Progenitor cell of endocrine pancreas (in vitro differentiated cells): ENCODE measurements at places on chromosomes 3 and 15. TPM values are rescaled to one million over a fixed set of nuclear protein-coding genes. Genes with fewer than 3 reads are reported as not detected.

MNS1 gene
- total RNA-seq = 4.5 and 4.8 TPM in 2 replicates

CP gene
- total RNA-seq = 0.93 and 1.0 TPM in 2 replicates

ZNF717 gene
- 14.7 and 16.3 TPM in 2 replicates for total RNA-seq

CEMIP gene
- total RNA-seq = 0.77 and 1.3 TPM in 2 replicates

CNTN4 gene
- 16.1 and 23.5 TPM in 2 replicates for total RNA-seq

STRC gene
- 0.81 and 1.6 TPM in 2 replicates for total RNA-seq

TRIM59 gene
- 24.5 and 24.8 TPM in 2 replicates for total RNA-seq

CMTM7 gene
- 24.6 and 29.6 TPM in 2 replicates for total RNA-seq

STAB1 gene
- 0.27 and 0.46 TPM in 2 replicates for total RNA-seq

GRCh38 chr3:23760871-23761373 lies 44.8 kb upstream of the UBE2E1 start:
- no peaks in the 10 kb centered on the region for H3K36me3 ChIP-seq
- DNase-seq = no peak
- peaks cover 16% of the 10 kb centered on the region for H3K27me3 ChIP-seq
- no peak overlapping the region for H3K4me3 ChIP-seq

DNA sequence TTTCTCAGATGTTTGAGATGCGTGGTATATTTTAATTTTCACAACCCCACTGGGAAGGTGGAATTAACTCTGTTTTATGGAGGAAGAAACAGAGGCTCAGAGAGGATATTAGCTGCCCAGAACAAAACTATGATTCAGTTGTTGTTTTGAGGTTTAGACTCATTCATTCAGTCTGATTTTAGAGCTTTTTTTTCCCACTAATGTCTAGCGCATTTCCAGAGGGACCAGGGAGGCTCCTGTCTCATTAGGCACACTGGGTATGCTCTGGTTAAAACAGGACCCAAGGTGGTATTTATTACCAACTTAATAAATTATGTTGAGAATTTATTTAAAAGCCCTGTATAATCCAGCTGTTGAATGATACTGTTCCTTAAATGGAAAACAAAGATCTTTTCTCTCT lies 272.0 kb upstream of the RGMA start:
- no peak overlapping the region for H3K27ac ChIP-seq
- no peaks in the 10 kb centered on the region for H3K36me3 ChIP-seq
- no peak for DNase-seq

DNA sequence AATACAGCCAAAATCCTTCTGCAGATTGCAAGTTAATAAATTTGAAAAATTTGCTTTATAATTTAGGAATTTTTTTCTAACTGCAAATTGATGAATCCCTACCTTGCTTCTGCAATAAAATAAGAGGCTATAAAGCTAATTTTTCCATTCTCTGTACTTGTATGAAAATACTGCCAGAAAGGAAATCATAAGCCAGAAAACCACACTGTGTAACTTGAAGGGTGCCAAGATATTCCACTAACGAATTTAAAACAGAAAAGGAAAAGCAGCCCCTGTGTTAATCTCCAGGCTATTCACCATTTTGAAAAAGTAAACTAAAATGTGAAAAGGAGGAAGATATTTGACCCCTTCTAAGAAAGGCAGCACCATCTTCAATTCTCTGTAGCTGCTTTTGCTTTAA lies 557.9 kb upstream of the ZNF385D start:
- peaks cover 8% of the 10 kb centered on the region for H3K4me1 ChIP-seq
- H3K27ac ChIP-seq = no peak overlapping the region
- no peaks in the 10 kb centered on the region for H3K27me3 ChIP-seq
- H3K36me3 ChIP-seq = no peaks in the 10 kb centered on the region
- H3K4me3 ChIP-seq = no peak overlapping the region

DNA sequence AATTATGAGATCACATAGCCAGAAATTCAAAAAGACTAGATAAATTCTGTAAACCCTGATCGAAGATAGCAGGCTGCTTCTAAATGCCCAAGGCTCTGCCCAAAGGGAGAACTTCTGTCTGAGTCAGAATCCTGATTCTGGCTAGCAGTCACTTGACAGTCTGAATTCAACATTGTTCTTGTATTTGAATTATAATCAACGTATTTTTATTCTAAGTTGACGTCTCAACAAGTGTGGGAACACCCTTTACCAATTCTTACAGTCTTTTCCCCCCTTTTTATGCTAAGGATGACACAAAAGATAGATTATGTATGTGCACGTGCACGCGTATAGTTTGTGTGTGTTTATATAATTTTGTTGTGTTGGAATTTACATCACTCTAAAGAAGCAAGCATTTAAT lies 552.8 kb downstream of the NAALADL2 start:
- no peaks in the 10 kb centered on the region for H3K27me3 ChIP-seq
- no peak for DNase-seq
- no peak overlapping the region for H3K4me3 ChIP-seq
- no peak overlapping the region for H3K27ac ChIP-seq
- no peaks in the 10 kb centered on the region for H3K4me1 ChIP-seq

DNA sequence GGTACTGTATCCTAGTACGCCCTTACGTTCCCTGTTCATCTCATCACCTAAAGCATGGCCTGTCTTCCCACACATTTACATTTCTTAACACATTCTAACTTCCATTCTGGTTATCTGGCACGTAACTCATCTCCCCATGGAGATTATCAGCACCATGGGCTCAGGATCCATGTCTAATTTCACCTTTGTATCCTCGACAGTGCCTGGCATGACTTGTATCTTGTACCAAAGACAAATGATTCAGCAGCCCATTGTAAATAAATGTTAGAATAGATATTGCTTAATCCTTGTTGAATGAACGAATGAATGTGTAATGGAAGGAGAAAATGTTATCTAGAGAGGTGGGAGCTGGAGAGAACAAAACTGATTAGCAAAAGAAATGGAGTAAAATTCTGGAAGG lies 69.7 kb upstream of the TPM1 start:
- H3K27me3 ChIP-seq = peaks cover 8% of the 10 kb centered on the region
- no peak overlapping the region for H3K4me3 ChIP-seq
- H3K27ac ChIP-seq = no peak overlapping the region
- no peak for DNase-seq

- H3K4me3 ChIP-seq = no peak overlapping the region
- no peak overlapping the region for H3K27ac ChIP-seq
- H3K36me3 ChIP-seq = no peaks in the 10 kb centered on the region
- no peak for DNase-seq
- H3K4me1 ChIP-seq = no peaks in the 10 kb centered on the region
Observed at GRCh38 chr3:11035757-11036505, 43.4 kb downstream of the SLC6A1 start.

DNA sequence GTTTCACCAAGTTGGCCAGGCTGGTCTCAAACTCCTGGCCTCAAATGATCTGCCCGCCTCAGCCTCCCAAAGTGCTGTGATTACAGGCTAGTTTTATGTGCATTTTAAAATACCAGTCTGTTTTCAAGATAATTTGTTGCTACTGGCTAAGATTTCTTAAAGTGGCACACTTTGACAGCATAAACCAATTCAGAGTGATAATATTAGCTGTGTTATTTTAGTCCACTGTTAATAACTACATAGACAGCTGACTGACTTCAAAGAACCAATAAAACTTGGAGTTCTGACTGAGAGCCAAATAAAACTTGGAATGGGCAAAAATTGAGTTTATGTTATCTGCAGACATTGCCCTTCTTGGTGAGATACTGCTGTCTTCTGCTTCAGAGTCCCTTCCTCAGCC lies 291.8 kb downstream of the UBE2E2 start:
- no peak overlapping the region for H3K27ac ChIP-seq
- no peaks in the 10 kb centered on the region for H3K36me3 ChIP-seq
- peaks cover 3% of the 10 kb centered on the region for H3K4me1 ChIP-seq
- DNase-seq = no peak

- H3K27me3 ChIP-seq = no peaks in the 10 kb centered on the region
- peaks cover 14% of the 10 kb centered on the region for H3K4me1 ChIP-seq
- no peak overlapping the region for H3K4me3 ChIP-seq
- H3K36me3 ChIP-seq = no peaks in the 10 kb centered on the region
- H3K27ac ChIP-seq = no peak overlapping the region
Observed at GRCh38 chr3:162019817-162020216, 523.2 kb downstream of the OTOL1 start.

DNA sequence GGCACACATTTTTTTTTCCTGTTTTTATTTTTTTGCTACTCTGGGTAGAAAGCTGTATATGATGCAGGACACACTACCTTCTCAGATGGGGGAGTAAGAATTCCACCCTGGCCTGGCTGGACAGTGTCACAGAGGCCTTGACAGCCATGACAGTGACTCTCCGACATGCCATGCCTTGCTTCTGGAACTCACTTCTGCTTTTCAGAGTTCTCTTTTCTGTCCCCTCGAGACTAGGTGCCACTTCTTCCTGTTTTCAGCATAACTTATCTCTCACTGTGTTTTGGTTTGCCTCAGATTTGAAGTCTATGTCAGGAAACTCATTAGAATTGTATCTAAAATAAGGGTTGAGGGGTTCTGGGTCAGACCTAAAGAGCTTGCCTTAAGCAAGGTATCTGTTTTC lies 69.1 kb upstream of the SEC13 start:
- no peak overlapping the region for H3K4me3 ChIP-seq
- peaks cover 15% of the 10 kb centered on the region for H3K27me3 ChIP-seq
- no peak for DNase-seq
- no peak overlapping the region for H3K27ac ChIP-seq
- no peaks in the 10 kb centered on the region for H3K4me1 ChIP-seq
- H3K36me3 ChIP-seq = no peaks in the 10 kb centered on the region

GRCh38 chr3:59831394-59831793 lies 781.6 kb upstream of the CFAP20DC start:
- H3K4me1 ChIP-seq = no peaks in the 10 kb centered on the region
- H3K36me3 ChIP-seq = no peaks in the 10 kb centered on the region
- DNase-seq = no peak
- no peaks in the 10 kb centered on the region for H3K27me3 ChIP-seq

DNA sequence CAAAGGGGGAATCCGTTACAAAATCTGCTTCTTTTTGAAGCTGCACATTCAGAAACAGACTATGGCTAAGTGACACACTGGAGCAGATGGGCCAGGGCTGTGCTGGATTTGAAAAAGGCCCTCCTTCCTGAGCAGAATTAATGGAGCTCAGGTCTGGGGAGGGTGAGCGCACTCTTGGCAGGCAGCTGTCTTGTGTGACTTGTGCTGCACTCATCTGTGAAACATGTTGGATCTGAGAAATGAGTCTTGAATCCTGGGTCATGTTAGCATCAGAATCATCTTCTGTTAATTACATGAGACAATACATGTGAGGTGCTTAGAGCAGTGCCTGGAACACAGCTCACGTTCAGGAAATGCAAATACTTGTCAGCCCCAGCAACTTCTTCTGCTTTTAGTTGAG lies 219.6 kb downstream of the THSD4 start:
- no peak overlapping the region for H3K27ac ChIP-seq
- H3K36me3 ChIP-seq = no peaks in the 10 kb centered on the region

GRCh38 chr3:52302426-52303145 lies 13.5 kb upstream of the DNAH1 start:
- no peak overlapping the region for H3K27ac ChIP-seq
- peaks cover 2% of the 10 kb centered on the region for H3K36me3 ChIP-seq
- H3K27me3 ChIP-seq = peaks cover 8% of the 10 kb centered on the region
- H3K4me3 ChIP-seq = no peak overlapping the region

DNA sequence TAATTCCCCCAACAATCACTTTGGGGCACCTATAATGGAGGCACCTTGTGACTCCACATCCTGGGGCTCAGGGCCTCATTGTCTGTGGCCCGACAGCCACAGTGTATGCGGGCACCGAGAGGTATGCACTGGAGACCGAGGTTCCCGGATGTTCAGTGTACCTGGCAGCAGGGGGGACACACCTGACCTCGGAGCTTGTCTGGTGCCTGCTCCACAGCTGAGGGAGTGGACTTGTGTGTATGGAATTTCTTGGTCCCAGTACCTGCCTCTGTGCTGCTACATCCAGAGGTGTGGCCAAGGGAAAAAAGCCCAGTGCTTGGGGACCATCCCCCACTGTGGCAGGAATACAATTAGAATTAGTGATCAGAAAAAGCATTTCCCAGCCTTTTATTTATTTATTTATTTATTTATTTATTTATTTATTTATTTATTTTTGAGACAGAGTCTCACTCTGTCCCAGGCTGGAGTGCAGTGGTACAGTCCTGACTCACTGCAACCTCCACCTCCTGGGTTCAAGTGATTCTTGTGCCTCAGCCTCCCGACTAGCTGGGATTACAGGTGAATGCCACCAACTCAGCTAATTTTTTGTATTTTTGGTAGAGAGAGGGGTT lies 8.8 kb upstream of the AEN start:
- no peak overlapping the region for H3K4me3 ChIP-seq
- no peak for DNase-seq

DNA sequence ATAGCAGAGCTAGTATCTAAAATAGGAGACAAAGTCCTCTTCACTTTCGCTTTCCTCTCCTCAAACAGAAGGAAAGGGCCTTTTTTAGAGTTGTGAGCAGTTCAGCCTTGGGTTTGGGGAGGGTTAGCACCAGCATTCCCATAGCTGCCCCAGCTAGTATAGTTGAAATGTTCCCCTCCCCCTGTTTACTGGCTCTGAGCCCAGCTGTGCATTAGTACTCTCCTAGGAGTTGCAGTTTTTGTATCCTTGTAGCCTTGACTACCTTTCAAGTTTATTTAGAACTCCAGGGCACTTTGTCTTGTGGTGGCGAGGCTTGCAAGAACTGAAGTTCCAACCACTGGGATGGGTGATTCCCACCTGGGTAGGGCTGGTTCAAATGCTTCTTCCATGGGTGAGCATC lies 245.1 kb upstream of the NAALADL2 start:
- no peaks in the 10 kb centered on the region for H3K27me3 ChIP-seq
- no peak for DNase-seq
- no peaks in the 10 kb centered on the region for H3K36me3 ChIP-seq
- peaks cover 3% of the 10 kb centered on the region for H3K4me1 ChIP-seq

GRCh38 chr3:62159709-62160092 lies 213.6 kb downstream of the FEZF2 start:
- no peak overlapping the region for H3K4me3 ChIP-seq
- no peaks in the 10 kb centered on the region for H3K4me1 ChIP-seq
- H3K27ac ChIP-seq = no peak overlapping the region
- H3K27me3 ChIP-seq = no peaks in the 10 kb centered on the region
- peaks cover 3% of the 10 kb centered on the region for H3K36me3 ChIP-seq
- no peak for DNase-seq

GRCh38 chr3:73399666-73400253 lies 225.0 kb downstream of the PDZRN3 start:
- no peak for DNase-seq
- no peak overlapping the region for H3K4me3 ChIP-seq
- no peaks in the 10 kb centered on the region for H3K27me3 ChIP-seq

DNA sequence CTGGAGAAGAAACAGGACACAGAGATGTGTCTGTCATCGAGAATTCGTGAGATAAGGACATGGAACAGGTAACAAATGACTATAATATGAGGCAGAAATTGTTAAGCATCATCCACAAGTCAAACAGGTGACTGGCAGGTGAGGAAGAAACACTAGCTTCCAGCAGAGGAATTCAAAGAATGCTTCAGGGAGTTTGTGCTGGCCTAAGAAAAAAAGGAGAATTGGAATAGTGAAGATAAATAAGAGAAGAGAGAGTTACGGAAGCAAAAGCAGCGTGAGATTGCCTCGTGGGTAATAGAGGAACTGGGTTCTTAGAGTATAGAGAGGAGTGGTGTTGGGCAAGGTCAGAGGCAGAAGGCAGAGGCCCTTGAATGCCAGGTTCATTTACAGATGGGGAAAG lies 22.9 kb upstream of the FGF12 start:
- no peak for DNase-seq
- H3K27me3 ChIP-seq = no peaks in the 10 kb centered on the region
- peaks cover 12% of the 10 kb centered on the region for H3K4me1 ChIP-seq
- H3K27ac ChIP-seq = no peak overlapping the region
- no peak overlapping the region for H3K4me3 ChIP-seq

- H3K4me3 ChIP-seq = no peak overlapping the region
- H3K27ac ChIP-seq = no peak overlapping the region
- peaks cover 3% of the 10 kb centered on the region for H3K27me3 ChIP-seq
- DNase-seq = no peak
- H3K4me1 ChIP-seq = peaks cover 7% of the 10 kb centered on the region
Observed at GRCh38 chr3:312160-312733, 115.7 kb downstream of the CHL1 start.
